ENCODE measurements at places on chromosomes 13 and 19.

DNA sequence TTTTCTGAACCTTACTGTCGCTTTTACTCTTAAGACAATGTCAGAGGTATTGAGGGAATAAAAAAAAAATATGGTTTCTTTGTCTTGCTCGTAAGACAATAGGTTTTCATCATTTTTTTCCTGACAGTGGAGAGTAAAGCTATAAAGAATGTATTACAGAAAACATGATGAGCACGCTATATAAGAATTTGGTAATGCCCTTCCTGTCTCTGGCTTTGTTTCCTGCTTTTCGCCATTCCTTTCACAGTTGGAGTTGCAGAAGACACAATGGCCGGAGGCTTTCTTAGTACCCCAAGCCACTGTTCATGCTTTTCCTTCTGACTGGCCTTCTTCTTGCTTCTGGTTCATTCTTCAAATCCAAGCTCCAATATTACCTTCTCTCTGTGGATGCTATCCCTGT, 101.0 kb upstream of the DACH1 start:
- no peak for DNase-seq

- no peak for DNase-seq
These were observed 38.6 kb downstream of the ELL start for GRCh38 chr19:18483119-18483890.

- DNase-seq, result no peak
These were observed 36.1 kb downstream of the TBC1D4 start for GRCh38 chr13:75445717-75446499.

DNA sequence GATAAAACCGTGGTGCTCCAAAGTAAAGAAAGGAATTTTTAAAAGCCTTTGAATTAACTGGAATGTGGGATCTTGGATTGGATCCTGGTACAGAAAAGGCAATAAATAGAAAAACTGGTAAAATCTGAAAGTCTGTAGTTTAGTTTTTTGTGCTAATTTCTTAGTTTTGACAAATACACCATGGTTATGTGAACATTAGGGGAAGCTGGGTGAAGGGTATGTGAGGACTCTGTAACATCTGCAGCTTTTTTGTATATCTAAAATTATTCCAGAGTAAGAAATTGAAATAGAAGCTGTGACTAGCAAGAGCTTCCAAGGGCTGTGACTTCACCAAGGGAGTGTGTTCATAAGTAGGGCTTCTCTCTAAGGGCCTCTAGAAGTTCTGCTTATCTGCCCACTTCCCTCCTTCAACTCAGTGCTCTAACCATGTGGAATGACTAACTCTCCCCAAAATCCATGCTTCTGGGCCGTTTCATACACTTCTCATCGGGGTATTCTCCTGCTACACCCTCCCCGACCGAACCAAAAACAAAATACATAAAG, 26.5 kb downstream of the ARHGAP35 start:
- DNase-seq, result no peak

DNA sequence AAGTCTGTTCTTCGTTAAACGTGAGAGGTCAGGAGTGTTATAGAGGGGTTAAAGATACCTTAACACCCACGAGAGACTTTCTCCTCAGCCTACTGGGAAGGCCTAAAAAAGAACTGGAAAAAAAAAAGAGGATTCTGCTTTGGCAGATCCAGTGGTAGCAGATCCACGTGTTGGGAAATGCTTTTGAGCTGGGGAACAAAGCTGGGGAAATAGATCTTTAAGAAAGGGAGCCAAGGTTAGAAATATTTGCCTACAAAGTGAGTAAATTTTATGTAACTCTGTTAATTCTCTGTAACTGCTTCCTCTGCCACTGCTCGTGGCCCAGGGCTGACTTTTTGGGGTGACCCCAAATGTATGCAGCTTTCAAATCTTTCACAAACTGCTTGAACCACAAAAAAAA, 11.7 kb downstream of the RFX2 start:
- no peak for DNase-seq

DNA sequence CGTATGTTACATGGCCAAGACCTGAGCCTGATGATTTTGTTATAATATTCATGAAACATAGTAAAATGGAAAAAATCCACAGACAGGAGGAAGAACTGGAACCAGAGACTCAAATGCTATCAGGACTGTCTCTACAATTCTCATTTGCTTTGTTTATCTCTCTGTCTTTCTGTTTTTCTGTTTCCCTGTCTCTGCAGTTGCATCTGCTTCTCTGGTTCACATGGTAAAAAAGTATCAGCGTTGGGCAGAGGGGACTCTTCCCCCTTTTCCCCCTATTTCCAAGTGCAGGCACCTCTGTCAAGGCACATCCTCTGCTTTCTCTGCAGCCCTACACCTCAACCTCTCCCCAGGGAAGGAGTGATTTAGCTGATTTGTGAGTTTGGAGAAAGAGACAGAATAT, 41.2 kb upstream of the VWA8 start:
- DNase-seq, result no peak

DNA sequence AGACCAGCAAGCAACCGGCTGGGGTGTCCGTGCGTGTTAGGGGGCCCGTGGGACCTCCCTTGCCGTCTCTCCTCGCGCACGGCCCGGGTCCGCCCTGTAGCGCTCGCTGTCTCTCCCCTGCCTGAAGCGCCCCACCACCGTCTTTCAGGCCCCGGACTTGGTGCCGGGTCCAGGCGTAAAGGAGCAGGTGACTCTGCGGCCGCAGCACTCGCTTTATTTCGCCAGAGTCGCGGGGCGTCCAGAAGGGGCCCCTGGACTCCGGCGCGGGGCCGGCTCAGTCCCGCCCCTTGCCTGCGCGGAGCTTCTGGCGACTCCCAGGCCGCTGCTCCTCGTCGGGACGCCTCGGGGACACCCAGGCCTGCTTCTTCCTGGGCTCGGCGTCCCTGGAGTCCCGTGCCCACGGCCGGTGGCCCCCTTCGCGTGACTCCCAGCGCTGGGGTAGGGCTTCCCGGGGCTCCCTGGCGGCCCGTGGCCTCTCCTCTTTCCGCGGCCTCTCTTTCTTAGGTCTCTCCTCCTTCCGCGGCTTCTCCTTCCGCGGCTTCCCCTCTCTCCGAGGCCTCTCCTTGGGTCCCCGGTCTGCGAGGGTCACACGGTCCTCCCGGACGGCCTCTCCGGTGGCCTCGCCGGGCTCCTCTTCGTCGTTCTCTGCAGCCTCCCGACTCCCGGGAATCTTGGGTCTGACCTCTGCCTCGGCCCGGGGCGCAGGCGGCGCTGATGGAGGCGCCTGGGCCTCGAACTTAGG, 3.1 kb downstream of the AMH start:
- no peak for DNase-seq

GRCh38 chr13:48839171-48839570, 136.5 kb upstream of the FNDC3A start:
- no peak for DNase-seq

DNA sequence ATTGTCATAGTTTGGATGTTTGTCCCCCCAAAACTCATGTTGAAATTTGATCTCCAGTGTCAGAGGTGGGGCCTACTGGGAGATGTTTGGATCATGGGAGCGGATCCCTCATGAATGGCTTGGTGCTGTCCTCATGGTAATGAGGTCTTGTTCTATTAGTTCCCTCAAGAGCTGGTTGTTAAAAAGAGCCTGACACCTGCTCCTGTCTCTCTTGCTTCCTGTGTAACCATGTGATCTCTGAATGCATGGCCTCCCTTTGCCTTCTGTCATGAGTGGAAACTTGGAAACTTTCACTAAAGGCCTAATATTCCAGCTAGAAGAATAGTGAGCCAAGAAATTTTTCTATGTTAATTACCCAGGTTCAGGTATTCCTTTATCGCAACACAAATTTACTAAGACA, 311.4 kb upstream of the ATXN8OS start:
- DNase-seq, result no peak

- no peak for DNase-seq
These were observed 10.8 kb downstream of the F2RL3 start for GRCh38 chr19:16899566-16900075.

DNA sequence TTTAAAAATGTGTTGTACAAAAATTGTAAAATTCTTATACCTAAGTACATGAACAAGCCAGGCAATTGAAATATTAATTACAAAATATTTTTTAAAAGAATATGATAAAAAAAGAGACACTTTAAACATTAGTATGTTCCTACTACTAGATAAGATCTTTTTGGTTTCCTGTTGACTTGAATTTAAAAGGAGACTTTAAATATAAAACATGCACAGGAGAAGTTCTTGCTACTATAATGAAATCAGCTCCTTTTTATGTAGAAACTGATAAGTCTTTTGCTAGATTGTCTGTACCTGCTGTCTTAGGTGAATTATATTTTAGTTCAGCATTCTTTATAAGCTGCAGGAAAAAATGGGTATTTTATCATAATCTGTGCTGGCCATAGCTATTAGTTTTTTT, 140.2 kb downstream of the TNFSF13B start:
- DNase-seq, result no peak

DNA sequence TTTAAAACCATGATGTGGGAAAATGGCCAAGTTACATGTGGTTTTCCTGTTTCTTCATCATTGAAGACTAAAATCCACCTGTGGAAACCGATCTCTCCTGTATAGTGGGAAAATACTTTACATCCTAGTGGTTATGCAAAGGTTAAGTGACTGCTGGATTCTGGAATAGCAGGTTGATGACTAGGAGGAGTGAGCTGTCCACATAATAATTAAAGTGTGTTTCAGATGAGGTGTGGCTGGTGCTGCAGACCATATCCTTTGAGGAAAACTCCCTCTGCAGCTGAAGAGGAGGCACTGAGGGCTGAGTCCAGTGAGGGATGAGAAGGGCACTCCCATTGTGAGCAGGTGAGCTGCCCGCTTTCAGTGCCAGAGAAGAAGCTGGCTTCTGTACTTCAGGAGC, 43.2 kb downstream of the DCLK1 start:
- peak; percentile 80 for DNase-seq

DNA sequence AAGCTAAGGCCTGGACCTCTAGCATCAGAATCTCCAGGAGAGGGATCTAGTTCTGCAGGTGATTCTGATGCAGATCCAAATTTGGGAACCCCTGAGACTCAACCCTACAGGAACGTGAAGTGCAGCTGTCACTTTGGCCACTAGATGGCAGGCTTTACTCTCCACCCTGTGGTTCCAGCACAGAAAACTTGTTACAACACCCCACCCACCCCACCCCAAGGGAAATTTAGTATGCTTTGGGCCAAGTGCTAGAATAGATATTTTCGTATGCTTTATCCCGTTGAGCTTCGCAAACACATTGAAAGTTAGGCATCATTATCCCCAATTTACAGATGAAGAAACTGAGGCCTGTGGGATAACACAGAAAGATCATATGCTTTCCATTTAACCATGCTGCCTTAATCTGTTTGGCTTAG, 232.0 kb downstream of the B3GLCT start:
- DNase-seq, result peak; percentile 52

DNA sequence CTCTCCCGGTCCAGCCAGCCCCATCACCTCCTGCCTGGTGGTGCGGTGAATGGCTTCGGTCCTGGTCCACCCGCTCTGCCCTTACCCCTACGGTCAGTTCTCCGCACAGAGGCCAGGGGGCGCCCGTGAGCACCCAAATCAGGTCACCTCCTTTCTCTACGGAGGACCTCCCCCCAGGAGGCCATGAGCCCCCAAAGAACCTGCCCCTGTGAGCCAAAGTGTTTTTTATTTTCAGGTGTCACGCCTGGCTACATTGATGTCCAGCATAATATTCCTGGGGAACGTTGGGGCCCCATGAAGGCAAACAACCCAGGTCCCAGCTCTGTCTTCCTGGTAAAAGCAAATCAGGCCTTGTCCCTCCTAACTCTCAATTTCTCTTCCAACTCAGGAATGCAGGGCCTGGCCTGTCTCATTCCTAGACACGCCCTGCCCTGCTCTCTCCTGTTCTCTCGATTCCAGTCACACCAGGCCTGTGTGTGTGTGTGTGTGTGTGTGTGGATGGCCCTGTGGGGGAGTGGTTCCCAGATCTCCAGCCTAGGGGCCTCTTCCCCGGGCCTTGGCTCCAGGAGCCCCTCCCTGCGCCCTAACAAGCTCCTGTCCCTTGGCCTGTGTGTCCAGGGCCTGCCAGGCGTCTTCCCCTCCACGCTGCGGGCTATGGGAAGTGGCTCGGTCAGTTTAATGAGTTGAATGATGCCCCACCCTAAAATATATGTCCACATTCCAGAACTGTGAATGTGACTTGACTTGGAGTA, 9.7 kb upstream of the GIPC1 start:
- DNase-seq, result no peak

DNA sequence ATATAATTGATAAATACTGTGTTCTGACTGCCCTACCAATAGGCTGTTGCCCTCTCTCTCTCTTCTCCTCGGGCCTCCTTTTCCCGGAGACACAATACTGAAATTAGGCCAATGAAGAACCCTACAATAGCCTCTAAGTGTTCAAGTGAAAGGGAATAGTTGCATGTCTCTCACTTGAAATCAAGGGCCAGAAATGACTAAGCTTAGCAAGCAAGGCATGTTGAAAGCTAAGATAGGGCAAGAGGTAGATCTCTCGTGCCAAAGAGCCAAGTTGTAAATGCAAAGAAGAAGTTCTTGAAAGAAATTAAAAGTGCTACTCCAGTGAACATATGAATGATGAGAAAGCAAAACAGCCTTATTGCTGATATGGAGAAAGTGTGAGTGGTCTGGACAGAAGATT, 13.3 kb downstream of the KATNAL1 start:
- no peak for DNase-seq

- DNase-seq, result no peak
These were observed 12.3 kb downstream of the ZNF507 start for GRCh38 chr19:32357720-32358119.

- DNase-seq, result no peak
These were observed 51.9 kb downstream of the ACSBG2 start for GRCh38 chr19:6187374-6187773.

DNA sequence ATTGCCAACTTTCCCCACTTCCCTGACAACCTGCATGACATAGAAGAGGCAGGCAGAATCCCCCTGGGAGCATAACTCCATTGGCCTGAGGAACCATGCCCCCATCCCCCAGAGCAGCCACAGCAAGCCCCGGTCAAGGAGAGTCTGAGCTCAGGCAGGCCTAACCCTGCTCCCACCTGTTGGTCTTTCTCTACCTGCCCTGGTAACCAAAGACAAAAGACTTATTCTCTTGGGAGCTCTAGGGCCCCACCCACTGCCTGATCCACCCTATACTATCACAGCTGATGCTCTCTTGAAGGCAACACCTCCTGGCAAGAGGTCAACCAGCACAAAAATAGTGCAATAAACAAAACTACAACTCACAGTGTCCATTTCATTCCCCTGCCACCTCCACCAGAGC, 59.3 kb downstream of the TNFSF13B start:
- no peak for DNase-seq

- DNase-seq, result no peak
These were observed 318.8 kb downstream of the TEX29 start for GRCh38 chr13:111639196-111639705.

GRCh38 chr13:47256618-47257017, 359.8 kb upstream of the HTR2A start:
- DNase-seq, result no peak

Data from NCI-H748 treated with DMSO at 0.1 percent for 48 hours (cell line).